ENCODE measurements at places on chromosomes 6 and 20.

DNA sequence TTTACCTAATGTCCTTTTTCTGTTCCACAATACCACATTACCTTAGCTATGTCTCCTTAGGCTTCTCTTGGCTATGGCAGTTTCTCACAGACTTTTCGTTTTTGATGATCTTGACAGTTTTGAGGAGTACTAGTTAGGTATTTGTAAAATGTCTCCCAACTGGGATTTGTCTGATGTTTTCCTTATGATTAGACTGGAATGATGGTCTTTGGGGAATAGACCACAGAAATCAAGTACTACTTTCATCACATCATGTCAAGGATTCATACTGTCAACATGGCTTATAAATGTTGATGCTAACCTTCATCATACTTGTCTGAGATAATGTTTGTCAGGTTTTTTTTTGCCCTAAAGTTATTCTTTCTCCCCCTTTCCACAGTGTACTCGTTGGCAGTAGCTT, 78.2 kb upstream of the FOXO3 start:
- no peak for DNase-seq

DNA sequence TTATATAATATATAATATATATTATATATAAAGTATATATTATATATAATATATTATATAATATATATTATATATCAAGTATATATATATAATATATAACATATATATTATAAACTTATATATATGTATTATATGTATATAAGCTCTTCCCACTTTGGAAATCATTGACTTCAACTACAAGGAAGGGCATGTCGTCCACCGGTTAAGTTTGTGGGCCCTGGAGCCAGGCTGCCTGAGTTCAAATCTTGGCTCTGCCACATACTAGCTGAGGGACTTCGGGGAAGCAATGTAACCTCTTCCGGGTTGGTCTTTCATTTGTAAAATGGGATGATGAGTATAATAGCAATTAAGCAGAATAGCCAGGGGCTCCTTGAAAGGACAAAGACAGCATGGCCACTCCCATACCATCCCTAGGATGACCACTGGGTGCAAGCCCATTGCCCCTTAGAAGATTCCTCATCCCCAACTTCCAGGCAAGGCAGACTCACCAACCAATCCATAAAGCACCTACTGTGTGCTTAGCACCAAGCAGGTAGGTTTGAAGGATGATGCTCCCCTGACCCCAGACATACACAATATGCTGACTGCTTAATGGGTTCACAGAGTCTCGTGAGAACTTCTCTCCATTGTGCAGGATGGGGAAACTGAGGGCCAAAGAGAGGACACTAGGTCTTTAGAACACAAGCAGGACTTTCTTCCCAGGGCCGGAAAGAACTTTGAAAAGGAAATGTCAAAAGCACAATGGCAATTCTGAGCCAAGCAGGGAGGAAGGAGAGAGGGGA, 163.2 kb downstream of the MRPL14 start:
- no peak for DNase-seq

DNA sequence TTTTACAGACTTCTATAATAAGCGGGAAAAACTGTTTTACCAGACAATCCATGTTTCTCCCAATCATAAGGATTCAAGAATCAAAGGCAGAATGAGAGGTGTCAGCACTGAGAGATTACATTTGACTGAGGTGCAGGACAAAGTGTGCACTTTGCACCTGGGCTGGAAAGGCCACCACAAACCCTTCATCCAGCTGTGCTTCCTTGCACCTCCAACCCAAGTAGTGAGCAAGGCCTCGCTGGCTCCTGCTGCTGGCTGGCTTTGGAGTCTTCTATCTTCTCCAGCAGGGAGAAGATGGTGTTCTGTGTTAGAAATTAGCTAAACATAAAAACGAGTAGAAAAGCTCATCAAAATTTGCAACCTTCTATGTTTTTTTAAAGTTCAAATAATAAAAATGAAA, 77.7 kb downstream of the CHD6 start:
- no peak for DNase-seq

- DNase-seq: no peak
Observed at GRCh38 chr6:124443541-124443940, 518.7 kb upstream of the RNF217 start.

GRCh38 chr6:156618600-156619205, 158.5 kb upstream of the ARID1B start:
- no peak for DNase-seq

- DNase-seq: no peak
Observed at GRCh38 chr20:2656471-2657117, 4.2 kb downstream of the NOP56 start.

DNA sequence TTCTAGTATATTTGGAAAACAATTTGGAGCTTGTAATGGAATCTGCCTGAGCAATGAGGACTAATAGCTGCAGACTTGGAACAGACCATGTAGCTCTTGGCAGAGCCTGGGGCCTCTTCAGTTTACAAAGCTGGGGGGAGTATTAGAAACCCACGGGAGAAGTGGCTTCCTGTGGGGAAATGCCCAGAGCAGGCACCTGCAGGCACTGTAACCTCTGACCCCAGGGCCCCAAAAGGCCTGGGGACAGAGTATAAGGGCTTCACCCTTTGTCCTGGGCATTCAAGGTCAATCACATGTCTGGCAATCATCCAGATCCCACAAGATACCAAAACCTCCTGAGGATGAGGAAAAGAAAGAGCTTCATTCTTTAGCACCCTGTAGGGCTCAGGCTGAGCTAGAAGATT, 19.4 kb downstream of the PKIG start:
- DNase-seq: peak; percentile 90

- DNase-seq: no peak
Observed at GRCh38 chr6:4395386-4395785, 260.0 kb upstream of the ECI2 start.

- DNase-seq: no peak
Observed at GRCh38 chr6:67131827-67132226, 1424.8 kb upstream of the EYS start.

DNA sequence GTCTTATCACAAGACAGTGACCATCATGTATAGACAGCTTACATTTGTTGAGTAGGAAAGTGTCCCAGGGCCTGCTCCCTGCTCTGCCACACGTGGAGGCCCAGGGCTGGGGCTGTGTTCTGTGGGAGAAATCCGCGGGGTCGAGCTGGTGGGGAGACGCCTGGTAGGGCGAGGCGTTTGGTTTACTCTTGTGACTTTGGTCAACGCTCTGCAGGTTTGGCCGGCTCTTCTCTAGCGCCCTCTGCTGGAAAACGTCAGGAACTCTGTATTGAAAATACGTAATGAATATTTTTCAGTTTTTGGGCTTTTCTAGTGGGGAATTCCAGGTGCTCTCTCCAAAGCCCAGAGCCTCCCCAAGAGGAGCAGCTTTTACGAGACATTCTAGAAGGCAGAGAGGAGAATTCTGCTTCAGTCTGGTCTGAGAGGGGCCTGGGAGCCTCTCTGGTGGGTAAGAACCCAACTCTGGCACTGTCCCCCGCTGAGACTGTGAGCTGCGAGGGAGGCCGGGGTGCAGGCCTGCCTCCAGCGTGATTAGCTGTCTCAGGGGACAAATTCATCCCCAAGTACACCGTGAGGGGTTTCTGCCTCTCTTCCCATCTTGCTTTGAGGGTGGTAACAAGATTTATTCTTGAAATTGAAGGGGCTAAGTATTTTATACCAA, 112.6 kb upstream of the RALGAPA2 start:
- DNase-seq: peak; percentile 67

DNA sequence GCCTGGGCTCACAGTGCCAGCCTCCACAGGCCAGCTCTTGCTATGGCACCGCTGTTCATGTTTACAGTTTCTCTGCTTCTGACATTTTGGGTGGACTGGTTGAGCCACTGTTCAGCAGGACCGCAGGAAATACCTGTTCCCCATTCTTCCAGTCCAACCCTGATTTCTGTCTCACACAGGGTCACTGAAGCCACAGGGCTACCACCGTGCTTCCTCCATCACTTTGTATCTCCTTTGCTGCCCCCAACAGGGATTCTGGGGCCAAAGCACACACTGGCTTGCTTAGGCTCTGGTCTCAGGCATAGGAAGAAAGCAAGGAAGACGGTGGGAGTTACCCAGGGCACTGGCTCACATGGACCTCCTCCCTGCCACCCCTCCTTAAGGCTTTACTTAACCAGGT, 164.5 kb downstream of the UNC5CL start:
- DNase-seq: no peak

- no peak for DNase-seq
Observed at GRCh38 chr6:158554611-158555361, 5.1 kb upstream of the TMEM181 start.

DNA sequence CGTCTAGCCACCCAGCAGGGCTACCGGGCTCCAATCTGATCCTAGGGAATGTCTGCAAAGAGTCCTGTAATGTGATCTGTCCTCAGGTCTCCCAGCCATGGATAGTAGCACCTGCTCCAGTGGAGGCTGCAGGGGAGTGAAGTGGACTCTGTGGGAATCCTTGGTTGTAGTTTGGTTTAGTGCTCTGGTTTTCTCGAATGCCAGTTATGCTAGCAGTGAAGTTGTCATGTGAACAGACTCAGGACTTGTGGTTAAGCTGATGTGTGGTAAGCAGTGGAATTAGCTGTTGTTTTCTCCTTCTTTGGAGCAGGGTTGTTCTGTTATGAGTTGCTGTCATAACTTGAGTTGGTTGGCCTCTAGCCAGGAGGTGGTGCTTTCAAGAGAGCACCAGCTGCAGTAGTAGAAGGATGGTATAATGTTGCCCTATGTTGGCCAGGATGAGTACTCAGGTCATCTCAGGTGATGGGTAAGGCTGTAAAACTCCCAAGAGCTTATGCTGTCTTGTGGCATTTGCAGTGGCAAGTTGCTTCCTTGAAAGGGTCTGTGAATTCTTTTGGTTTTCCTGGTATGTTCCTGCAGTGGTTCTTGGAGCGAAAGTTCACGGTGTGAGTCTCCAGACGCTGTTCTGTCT, 390.2 kb downstream of the UTRN start:
- DNase-seq: no peak

DNA sequence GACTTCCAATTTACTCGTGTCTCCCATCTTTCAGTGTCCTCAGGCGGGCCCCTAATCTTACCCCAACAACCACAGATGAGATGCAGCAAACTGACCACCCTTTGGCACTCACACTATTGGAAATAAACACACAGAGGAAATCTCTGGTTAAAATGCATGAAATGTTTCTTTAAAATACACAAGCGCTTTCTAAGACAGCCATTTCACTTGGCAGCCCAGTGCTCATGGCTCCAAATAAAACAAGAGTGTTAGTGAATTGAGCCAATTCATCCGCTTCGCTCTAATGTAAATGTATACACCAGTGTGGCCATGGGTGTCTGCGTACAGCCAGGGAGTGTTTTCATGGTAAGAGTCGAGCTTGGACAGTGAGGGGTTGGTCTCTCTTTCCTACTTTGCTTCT, 282.9 kb downstream of the CLIC5 start:
- no peak for DNase-seq

DNA sequence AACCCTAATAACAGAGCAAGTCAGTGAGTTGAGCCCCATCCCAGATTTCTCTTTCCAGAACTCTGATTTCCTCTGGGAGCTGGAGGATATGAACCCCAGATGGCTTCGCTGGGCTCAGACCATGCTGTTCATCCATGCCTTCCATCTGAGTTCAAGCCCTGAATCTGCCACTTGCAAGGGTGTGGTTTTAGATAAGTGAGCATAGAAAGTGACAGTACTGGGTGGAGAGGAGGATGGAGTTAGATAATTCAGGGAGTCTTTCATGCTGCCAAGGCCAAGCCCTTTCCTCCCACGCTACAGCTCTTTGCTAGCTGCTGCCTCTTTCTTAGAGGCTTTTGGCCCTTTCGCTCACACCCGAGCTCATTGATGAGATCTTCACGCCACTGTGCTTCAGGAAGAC, 57.2 kb upstream of the MAFB start:
- no peak for DNase-seq

GRCh38 chr6:105609375-105609991, 206.6 kb upstream of the PREP start:
- no peak for DNase-seq

DNA sequence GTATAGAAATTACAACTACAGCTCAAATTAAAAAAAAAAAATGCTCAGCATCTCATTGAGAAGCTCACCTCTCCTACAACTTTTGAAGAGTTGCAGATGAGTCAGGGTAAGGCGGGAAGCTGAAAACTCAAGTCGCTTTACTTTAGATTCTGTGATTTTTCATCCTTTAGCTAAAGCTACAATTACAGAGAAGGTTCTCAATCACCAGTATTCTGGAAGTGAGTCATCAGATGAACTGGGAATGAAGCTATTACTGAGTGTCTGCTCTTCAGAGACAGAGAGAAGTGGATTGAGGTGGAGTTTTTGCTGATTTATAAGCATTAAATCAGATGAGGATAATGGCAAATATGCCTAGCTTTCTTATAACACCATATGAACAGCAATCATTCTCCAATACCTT, 91.9 kb downstream of the TFAP2A start:
- DNase-seq: no peak

DNA sequence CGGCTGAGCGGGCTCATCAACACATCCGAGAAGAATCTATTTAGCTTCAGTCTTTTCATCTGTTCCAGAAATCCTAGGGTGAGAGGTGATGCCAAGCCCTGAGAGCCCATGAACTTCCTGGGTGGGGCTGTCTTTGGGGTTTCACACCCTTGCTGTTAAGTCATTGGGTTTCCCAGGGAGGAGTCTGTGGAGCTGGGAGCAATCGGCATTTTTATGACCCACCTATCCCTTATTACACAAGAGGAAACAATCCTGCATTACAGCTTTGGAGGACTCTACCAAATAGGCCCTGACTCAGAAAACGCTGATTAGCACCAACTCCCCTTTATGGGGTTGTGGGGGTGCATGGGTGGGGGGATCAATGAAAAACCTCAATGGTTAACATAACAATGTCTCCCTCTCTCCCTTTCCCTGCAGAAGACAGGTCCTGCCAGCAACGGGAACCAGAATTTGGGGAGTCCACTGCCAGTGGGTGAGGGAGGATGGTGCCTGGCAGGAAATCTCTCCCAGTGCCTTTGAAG, 46.3 kb downstream of the EZR start:
- DNase-seq: no peak

- no peak for DNase-seq
Observed at GRCh38 chr6:157045831-157046454, 268.8 kb downstream of the ARID1B start.

- DNase-seq: no peak
Observed at GRCh38 chr20:63781181-63781580, 41.6 kb downstream of the SLC2A4RG start.

DNA sequence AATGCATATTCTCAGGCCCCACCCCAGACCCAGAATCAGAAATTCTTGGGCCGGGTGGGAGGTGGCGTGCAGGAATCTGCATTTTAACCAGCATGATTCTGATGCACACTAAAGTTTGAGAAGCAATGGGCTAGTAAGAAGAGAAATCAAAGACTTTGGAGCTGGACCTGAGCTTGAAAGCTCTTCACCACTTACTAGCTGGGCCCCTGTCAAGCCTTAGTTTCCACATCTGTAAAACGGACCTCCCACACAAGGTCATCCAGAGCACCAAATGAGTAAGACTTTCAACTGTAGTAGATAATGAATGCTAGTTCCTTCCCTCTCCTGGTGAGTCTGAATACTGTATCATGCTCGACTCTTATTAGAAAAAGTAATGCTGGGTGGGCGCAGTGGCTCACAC, 87.0 kb downstream of the TBC1D7 start:
- DNase-seq: no peak

- no peak for DNase-seq
Observed at GRCh38 chr6:90468080-90468479, 118.8 kb downstream of the MAP3K7 start.

GRCh38 chr6:26286168-26286877, 78.7 kb upstream of the BTN3A2 start:
- peak; percentile 90 for DNase-seq
